ENCODE measurements at places on chromosomes 7 and 10.

- no peak for DNase-seq
Measured at GRCh38 chr10:130816116-130816901, 495.2 kb downstream of the TCERG1L start.

DNA sequence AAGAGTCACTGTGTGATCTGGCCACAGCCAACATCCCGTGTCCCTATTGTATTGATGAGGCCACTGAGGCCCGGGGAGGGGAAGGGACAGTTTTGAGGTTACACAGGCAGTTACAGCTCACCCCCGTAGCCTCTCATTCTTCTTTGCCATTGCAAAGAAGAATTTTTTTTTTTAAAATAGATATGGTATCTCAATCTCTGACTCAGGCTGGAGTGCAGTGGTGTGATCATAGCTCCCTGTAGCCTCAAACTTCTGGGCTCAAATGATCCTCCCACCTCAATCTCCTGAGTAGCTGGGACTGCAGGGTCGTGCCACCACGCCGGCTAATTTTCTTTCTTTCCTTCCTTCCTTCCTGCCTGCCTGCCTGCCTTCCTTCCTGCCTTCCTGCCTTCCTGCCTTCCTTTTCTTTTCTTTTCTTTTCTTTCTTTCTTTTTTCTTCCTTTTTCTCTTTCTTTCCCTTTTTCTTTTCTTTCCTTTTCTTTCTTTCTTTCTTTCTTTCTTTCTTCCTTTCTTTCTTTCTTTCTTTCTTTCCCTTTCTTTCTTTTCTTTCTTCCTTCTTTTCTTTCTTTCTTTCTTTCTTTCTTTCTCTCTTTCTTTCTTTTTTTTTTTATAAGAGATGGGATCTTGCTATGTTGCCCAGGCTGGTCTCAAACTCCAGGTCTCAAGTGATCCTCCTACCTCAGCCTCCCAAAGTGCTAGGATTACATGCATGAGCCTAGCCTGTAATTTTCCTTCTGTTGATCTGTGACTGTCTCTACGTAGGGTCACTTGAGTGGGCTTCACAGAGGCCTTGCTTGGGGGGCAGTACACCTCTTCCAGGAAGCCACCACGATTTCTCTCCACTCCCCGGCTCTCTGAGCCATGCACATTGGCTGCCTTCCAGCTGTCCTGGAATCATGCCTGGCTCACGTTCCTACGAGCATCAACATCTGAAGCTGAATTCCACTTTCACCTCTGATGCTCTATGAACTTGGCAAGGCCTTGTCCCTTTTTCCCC, 31.3 kb downstream of the TMEM270 start:
- no peak for DNase-seq

DNA sequence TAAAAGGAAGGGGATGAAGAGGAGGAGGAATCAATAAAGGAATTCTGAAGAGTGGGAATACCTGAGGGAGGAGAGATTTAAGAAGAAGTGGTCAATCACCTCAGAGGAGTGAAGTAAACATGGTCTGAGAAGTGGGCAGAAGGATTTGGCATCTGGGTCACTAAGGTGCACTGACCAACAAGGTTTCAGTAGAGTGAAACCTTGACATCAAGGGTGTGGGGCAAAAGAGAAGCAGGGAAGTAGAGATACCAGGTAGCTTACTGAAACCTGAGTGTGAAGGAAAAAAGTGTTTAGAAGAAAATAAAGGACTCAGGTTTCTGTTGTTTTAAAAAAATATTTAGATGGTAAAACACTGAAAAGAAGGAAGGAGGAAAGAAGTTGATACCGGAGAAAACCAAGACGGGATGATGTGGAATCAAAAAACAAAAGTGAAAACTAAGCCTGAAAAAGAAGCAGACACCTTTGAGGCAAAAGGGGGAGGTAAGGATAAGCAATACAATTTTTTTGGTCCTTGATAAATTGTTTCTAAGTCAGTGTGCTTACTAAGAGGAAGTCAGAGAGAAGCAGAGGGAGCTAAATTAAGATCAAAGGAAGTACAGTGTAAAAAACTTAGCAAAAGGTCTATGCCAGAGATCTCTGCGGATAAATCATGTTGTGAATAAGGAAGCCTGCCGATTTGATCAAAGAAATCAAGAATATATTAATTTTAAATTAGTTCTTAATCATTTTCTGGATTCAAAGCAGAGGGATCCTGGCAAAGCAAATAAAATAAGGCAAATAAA, 137.2 kb upstream of the GPR22 start:
- no peak for DNase-seq

DNA sequence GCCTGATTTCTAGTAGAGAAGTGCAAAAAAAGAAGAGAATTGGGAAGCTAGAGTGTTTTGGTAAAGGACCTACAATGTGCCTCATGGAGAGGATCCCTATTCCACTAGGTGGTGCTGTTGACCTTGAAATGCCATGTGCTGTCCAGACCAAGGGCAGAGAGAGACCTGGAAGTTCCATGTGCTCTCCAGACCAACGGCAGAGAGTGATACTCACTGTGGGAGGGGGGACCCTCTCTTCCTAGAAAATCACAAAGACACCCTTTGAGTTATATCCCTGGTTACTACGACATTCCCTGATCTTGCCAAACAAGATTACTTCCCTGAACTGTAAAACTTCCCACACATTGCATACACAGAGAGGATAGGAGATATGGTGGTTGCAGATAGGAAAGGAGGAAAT, 212.7 kb upstream of the ZNF804B start:
- no peak for DNase-seq

- no peak for DNase-seq
Measured at GRCh38 chr10:126302826-126303665, 85.2 kb downstream of the ADAM12 start.

DNA sequence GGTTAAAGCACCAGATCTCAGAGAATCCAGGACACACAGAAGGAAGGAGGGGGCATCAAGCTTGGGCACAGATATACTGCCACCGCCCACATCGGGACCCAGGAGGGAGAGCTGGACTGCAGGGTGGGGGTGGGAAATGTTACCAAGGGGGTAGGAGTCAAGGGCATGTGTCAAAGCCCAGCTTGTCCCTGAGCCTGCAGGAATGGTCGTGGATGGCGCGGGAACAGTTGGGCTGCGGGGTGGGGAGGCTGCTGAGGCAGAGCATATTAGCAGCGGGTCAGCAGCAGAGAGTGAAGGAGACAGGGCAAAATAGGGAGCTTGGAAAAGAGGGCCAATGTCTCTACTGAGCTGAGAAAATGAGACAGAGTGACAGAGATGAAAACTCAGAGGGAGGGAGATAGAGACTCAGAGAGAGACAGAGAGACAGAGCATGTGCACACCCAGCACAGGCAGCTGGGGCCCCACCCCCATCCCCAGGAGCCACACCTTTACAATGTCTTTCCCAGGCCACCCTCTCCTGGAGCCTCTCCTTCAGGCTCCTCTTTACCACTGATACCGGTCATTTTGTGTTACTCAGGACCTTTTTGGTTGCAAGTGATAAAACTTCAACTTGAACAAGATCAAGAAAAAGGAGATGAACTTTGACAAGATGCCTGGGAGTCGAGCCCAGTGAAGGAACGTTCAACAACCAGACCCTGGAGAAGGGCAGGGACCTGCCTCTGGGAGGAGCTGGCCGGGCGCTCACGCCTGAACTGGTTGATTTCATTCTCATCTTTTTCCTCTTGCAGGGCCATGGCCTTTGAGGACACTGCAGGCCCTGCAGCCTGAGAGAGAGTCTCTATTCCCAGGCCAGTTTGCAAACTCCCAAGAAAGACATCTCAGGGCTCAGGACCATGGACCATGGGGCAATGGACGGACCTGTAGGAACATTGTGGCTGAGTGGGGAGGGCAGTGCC, 50.0 kb downstream of the AOC1 start:
- no peak for DNase-seq

GRCh38 chr7:85479918-85480643, 293.2 kb upstream of the SEMA3D start:
- DNase-seq, result no peak

Measured in stimulated activated CD8-positive, alpha-beta memory T cell treated with anti-CD3 and anti-CD28 coated beads, Interleukin-2, amount 100 ng/mL, for 1 hour (primary cell).